AML-193 (cell line): ENCODE measurements at places on chromosomes 1 and 21.

DNA sequence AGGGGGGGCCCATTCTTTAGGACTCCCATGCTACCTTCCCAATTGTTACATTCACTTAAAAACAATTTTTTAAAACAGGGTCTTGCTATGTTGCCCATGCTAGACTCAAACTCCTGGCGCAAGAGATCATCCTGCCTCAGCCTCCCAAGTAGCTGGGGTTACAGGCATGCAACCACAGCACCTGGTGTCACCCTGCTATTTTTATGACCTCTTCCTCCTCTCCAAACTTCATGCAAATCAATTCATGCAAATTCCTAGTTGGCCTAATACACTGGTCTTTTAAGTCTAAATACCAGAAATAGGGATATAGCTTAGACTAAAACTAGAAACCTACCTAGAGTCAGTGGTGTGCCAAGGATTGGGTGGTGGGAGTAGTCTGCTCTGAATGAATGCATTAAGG, 30.1 kb downstream of the CDKN2C start:
- no peak for DNase-seq

- DNase-seq, result no peak
Measured at GRCh38 chr1:200867018-200867811, 5.6 kb upstream of the GPR25 start.

- DNase-seq, result no peak
Measured at GRCh38 chr1:175978476-175978875, 228.6 kb downstream of the COP1 start.

DNA sequence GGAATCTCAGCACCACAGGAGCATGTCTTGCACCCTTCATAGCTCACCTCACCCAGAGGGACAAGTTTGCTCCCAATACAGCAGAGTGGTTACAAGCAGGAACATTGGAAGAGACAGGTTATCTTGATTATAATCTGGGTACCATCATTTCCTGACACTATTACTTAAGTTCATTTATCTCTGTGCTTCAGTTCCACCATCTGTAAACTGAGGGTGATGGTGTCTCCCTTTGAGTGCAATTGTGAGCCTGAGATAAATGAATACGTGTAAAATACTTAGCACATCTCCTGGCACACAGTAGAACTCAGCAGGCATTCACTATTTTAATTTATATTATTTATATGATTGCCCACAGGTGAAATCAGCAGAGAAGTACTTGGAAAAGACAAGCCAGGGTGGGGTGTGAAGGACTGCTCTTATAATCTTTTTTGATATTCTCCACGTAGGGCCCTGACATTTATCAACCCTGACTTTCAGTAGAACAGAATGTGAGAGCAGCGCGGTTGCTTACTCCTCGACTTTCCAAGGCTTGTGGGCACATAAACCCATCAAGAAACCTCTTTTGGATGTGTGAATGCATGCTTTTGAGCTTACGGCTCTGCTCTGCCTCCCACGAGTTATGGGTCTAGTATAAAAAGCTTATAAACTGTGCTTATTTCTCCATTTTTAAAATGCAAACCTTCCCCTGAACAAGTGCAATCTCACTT, 34.9 kb downstream of the DUSP10 start:
- no peak for DNase-seq

DNA sequence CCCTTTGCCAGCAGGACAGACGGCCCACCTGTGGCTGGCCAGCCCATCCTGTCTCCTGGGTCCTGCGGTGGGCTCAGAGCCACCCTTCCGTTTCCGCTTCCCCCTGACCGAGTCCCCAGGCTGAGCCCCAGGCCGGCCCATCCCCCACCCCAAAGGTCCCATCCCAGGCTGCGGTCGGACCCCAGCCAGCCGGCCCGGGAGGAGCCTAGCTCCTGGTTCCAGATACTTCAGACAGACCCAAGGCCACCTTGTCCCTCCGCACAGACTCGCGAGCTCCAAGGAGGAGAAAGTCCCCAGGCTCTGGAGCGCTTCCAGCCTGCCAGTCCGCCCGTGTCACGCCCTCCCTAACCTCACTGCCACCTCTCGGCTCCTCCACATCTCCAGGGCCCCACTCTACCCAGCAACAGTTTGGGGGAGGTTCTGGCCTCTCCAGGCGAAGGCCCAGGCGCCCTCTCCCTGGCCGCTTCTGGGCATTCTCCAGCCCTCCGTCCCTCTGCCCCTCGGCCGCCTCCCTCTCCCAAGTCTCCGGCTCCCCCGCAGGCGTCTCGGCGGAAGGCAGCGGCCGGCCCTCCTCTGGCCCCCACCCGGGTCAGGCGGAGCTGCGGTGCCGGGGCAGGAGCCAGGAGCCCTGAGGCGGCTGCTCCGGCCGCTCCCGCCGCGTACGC, 835 bp downstream of the LRRN2 start:
- DNase-seq, result no peak

- DNase-seq, result no peak
Measured at GRCh38 chr1:188489336-188490112, 1660.8 kb downstream of the PLA2G4A start.

GRCh38 chr1:89938171-89939055, 56.5 kb upstream of the ZNF326 start:
- no peak for DNase-seq

DNA sequence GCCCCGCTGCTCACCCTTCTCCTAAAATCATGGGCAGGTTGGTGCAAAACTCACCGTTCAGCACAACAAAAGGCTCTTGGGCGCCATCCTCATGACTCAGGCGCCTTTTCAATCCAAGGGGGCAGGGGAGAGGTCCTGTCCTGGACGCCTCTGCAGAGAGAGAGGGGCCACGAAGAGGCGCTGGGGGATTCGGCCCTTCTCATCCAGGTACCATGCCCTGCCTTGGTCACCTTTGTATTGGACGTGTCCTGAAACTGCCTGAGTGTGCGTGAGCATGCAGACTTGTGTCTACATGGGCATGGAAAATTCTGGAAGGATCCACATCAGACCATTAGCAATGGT, 53.5 kb downstream of the SLC37A1 start:
- DNase-seq, result no peak

DNA sequence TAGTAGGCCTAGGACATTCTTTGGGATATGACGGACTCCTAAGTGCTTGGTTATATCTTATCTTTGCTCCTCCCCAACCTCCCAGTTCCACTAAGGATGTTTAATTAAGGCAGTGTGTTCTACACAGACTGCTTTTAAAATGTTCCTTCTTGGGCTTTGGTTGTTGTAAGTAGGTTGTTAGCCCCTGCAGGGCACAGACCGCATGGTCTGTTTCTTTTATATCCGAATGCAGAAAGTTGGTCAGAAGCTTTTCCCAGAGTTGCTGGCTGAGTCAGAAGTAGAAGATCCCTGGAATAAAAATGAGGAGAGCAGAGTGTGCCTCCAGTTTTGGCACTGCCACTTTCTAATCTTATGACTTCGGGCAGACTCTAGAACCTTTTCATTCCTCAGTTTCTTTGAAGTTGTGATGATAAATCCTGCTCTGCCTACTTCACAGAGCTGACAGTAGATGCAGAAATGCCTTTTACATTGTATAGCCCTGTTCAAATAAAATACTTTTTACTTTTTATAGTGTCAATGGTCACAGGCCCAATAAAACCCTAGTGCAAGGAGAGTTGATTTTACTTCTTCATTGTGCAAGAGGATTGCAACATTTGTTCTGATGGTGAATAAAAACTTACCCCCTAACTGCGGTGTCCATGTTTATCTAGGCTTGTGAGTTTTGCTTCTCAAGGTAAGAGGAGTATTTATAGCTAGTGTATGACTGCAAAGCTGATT, 18.4 kb downstream of the FMN2 start:
- DNase-seq, result no peak

- no peak for DNase-seq
Measured at GRCh38 chr1:8096105-8097011, 70.2 kb upstream of the ERRFI1 start.

- DNase-seq, result no peak
Measured at GRCh38 chr21:45367402-45368351, 37.3 kb upstream of the COL18A1 start.

GRCh38 chr1:1305300-1306069, 2.2 kb downstream of the ACAP3 start:
- peak; percentile 36 for DNase-seq

- no peak for DNase-seq
Measured at GRCh38 chr1:225915538-225915991, 8.5 kb downstream of the PYCR2 start.

DNA sequence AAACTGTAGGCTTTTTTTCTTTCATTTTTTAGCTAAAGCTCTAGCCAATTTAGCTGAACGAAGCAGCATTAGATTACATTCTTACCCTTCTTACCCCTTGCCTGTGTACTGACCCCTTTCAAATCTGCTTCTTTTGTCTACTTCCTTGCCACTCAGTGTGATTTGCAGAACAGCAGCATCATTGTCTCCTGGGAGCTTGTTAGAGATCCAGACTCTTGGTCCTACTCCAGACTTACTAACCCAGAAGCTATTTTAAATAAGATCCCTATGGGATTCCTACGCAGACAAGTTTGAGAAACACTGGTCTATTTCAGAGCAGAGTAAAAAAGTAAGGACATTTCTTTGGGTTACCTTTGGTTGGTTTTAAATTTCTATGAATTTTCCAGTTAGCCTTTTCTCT, 13.8 kb downstream of the LRRC39 start:
- no peak for DNase-seq

- DNase-seq, result peak; percentile 43
Measured at GRCh38 chr1:70038025-70038424, 167.4 kb downstream of the LRRC40 start.

GRCh38 chr1:245129319-245130240, 25.2 kb upstream of the KIF26B start:
- DNase-seq, result no peak

GRCh38 chr1:39359028-39359570, 132.3 kb upstream of the BMP8A start:
- DNase-seq, result no peak

DNA sequence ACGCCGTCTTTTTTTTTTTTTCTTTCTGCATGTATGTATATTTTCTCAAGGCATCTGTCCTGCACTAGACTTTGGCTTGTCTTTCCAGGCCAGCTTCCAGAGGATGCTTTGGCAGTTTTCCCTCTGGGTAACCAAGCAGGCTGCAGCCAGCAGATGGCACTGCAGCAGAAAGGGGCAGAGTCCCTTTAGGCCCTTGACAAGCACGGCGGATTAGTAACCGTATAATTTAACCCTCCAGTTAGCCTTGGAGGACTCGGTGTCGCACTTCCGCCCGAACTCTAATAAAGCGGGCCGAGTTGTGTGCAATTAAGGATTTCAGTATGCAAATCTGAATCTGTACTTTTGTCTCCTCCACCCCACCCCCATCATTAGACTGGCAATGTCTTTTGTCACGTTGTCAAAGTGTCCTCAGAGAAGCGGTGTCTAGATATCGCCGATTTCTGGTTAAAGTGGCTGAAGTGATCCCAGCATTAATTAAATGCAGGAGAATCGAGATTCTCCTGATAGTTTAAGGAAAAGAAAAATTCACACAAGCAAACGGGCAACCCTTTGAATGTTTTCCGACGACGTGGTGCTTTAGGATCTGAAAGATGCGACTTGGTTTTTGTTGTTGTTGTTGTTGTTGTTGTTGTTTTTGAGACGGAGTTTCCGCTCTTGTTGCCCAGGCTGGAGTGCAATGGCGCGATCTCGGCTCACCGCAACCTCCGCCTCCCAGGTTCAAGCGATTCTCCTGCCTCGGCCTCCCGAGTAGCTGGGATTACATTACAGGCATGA, 1.1 kb upstream of the TMEM167B start:
- peak; percentile 61 for DNase-seq

GRCh38 chr1:234779160-234779538, 169.2 kb upstream of the IRF2BP2 start:
- DNase-seq, result no peak

DNA sequence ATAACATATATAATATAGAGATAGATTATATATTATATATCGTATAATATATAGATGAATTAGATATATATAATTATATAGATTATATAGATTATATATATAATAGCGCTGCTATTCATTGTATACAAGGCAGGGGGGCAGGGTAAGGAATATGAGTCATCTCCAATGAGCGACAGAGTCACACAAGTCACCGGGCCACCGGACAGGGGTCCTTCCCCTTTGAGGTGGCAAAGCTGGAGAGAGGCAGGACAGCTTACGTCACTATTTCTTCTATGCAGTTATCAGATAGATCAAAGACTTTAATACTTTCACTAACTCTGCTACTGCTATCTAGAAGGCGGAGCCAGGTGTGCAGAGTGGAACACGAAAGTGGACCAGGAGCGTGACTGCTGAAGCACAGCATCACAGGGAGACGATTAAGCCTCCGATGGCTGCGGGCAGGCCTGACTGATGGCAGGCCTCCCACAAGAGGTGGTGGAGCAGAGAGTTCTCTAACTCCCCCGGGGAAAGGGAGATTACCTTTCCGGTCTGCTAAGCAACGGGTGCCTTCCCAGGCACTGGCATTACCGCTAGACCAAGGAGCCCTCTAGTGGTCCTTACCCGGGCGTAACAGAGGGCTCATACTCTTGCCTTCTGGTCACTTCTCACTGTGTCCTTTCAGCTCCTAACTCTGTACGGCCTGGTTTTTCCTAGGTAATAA, 2154.7 kb downstream of the MRPL39 start:
- peak; percentile 6 for DNase-seq

DNA sequence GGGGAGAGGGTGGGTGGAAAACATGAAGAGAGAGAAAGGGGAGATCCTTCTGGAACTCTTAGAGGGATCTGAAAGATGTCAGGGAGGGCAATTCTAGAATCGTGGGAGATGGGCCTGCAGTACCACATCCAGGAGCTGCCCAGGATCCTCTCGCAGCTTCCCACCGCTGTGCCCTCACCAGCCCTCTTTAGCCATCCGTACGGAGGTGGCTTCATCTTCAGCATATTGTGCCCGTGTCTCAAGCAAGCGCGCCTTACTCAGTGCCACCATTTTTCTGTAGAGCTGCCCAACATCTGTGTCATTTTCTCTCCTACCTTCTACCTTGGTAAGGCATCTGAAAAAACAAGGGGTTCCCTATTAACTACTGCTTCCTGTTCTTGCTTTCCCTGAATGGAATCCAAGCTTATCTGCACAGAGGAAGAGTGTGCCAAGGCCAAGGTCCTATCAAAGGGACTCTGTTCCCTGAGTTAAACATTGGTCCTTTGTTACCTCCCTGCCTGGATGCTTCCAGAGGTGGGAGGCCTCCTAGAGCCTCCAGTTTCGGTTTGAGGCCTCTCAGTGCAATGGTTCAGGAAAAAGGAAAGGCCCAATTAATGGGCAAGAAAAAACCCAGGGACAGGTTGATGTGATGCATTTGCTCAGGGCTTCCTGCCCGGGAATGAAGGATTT, 23.2 kb downstream of the C1orf116 start:
- DNase-seq, result no peak

GRCh38 chr1:159851407-159851806, 11.1 kb downstream of the VSIG8 start:
- DNase-seq, result peak; percentile 19

- DNase-seq, result peak; percentile 24
Measured at GRCh38 chr1:94527447-94528031, 14.0 kb downstream of the F3 start.

- DNase-seq, result peak; percentile 16
Measured at GRCh38 chr1:207054491-207054890, 1.4 kb downstream of the PFKFB2 start.
